Neural crest cell (in vitro differentiated cells): ENCODE measurements at places on chromosomes 1 and 21. TPM values are rescaled to one million over a fixed set of nuclear protein-coding genes. Genes with fewer than 3 reads are reported as not detected.

GRCh38 chr1:225572422-225572821, 80.5 kb downstream of the ENAH start:
- no peak for DNase-seq

DNA sequence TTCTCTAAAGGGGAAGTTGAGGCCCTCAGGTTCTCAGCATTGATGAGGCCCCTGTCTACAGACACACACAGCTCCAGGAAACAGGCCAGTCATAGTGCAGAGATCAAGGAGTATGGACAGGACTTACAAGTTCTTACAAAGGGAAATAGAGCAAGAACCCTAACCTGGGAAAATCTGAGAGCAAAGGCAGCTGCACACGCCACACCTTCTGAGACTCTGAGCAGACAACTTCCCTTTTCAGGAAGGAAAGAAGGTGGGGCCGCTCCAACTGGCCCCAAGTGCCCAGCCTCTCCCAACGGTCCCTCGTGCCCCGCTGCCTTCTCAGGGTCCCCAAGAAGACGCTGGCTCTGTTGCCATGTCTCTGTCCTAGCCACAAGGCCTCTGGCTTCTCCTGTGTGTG, 3.6 kb downstream of the NOC2L start:
- DNase-seq: no peak

- no peak for DNase-seq
Observed at GRCh38 chr1:206946261-206946660, at the start of gene PIGR. TSS of gene PIGR (minus strand) at chr1:206946466. CDS start at chr1:206940531, 5,935 bp downstream.

GRCh38 chr1:248828845-248829244, 3.1 kb upstream of the SH3BP5L start:
- DNase-seq: no peak

GRCh38 chr21:34944015-34944755, 104.9 kb downstream of the RUNX1 start:
- no peak for DNase-seq

GRCh38 chr1:36709869-36710481, 227.3 kb upstream of the CSF3R start:
- DNase-seq: no peak

DNA sequence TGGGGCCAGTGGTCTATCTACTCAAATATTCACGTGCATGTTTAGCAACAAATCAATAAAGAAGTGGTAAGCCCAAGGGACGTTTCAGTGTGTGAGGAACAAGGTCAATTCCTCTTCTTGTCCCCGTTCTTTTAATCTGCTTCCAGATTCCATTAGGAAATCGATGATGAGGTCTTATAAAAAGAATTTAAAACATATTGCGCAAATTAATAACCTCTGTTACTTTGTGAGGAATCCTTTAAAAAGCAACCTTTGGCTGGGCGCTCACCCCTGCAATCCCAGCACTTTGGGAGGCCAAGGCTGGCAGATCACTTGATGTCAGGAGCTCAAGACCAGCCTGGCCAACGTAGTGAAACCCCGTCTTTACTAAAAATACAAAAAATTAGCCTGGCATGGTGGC, 113.0 kb upstream of the TMPRSS2 start:
- no peak for DNase-seq

DNA sequence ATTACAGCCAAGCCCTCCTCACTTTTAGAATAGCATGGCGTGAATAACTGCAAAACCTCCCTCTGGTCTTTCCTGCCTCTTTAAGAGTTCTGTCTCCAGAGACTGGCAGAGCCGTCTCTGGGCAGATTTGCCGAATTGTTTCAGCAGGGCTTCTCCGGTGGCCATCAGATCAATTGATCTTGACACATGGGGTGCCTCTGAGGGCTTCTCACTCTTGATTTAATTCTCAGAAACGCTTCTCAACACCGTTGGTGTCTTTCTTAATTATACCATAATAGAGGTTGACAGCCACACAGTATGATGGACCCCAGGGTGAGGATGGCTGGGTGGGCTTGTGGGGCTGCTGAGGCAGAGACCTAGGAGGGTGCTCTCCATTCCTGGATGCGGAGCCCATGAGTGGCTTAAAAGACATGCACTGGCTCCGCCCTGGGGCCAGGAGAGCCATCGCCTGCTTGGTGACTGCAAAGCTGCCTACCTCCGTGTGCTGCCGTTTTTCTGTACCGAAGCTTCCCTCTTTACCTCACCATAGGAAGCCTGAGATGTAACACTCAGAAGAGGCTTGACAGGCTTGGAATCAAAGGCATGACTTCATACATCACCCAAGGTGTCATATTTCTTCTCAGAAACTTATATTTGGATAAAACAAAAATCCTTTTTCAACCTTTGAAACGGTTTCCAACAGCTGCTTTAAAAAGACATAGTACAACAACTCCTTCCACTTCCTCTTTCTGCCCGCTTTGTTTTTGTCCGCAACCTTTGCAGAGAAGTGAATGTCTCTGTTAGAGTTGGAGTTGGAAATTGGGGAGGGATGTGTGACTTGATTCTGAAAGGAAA, 82.9 kb downstream of the GALNT2 start:
- DNase-seq: no peak

DNA sequence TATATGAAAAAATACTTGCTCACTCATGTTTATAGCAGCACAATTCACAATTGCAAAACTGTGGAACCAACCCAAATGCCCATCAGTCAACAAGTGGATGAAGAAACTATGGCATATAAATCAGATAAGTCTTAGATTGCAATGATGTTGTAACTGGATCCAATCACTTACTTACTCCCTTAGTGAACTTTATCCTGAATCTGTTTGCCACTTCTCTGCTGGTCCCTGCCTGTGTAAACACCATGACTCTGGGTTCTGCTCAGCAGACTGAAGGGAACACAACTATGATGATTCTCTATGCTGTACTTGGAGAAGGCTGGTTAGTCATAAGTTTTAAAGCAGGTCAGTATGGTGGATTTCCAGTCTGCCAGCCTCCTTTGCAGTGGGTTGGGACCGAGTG, 391.2 kb downstream of the RWDD3 start:
- no peak for DNase-seq

DNA sequence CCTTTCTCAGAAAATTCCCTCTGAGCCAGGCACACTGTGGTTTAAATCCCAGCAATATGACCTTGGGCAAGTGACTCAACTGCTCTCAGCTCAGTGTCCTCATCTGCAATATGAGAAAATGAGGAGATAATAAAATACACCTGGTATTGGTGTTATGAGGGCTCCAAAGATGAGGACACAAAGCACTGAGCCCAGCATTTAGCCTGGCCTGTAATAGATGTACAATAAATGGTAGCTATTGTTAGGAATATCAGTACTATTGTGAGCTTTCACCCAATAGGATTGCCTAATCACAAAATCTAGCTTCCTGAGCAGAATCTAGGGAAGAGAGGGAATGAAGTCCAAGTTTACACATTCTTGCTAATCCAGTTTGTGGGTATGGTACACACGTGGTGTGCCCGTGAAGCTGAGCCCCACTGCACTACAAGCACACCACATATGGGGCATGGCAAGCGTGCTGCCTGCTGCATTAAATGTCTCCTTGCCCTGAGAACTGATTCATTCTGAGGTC, 24.3 kb upstream of the SLC30A1 start:
- DNase-seq: no peak

DNA sequence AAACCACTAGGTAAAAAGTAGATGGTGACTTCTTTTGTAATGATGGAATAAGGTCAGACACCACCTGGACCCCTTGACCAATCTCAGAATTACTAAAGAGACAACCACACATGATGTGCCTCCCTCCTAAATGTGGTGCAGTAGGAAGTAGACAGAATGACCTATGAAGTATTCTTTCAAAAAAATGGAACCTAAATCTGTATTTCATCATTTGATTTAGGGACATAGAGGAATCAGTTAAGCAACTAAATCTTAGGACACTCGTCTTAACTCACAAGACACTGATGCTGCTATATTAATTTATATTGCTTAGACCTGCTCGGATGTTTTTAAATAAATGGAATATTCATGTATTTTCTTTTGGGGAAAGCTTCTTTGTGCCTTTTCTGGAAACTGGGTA, 80.9 kb upstream of the IRF2BP2 start:
- DNase-seq: no peak

DNA sequence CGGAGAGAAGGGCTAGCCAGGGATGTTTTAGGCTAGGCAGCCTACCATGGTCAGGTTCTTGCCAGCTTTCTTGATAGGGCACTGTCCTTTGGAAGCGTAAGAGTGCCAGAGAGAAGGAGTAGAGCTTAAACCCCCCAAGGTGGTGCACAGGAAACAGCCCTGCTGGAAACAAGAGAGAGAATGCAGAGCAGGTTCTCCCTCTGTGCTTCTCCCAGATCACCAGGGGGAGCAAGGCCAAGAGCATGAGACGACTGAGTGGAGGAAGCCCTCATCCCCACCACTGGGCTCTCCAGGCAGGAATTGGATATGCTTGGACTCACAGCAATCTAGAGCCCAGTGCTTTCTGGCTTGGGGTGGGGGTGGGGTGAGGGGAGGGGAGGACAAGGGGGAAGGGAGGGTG, 49.8 kb downstream of the ATP2B4 start:
- DNase-seq: no peak

- DNase-seq: no peak
Observed at GRCh38 chr1:189117072-189117770, 1360.4 kb downstream of the BRINP3 start.

DNA sequence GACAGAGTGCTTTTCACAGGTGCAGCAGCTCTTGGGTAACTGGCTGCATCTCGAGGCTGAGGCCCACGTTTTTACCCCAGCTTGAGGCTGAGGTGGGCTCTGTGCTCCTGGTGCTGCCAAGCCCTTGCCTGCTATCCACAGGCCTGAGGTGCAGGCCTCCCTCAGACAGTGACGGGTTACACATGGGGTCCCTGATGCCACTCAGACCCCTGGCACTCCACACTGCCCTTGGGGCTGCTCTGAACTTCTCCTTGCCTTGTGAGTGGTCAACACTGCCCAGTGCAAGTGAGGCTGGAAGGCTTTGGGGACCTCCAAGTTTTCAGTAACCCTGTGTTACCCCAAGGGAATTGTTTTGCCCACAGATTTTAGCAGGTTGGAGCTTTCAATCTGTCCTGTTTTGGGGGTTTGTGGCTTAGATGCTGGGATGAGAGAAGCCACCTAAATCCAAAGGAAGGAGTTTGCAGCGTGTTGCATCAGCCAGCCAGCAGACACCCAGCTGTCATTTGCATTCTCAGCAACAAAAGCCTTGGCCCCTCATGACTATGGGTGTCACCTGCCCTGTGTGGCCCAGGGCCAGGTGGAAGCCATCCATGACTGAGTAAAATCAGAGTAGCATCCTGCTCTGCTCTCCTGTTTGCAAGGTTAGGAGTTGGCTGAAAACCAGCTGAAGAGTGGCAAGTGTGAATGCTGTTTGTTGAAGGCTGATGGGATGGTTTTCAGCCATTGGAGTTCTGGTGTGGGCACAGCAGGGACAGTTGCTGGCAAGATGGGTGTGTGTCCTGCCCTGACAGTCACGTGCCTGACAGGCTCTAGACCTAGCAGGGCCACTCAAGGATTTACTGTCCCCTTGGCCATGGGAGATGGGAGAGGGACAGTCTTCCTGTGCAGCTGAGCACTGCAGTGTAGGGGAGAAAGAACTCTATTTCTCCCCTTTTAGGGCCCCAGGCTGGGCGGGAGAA, 3.2 kb downstream of the RNF187 start:
- DNase-seq: no peak

DNA sequence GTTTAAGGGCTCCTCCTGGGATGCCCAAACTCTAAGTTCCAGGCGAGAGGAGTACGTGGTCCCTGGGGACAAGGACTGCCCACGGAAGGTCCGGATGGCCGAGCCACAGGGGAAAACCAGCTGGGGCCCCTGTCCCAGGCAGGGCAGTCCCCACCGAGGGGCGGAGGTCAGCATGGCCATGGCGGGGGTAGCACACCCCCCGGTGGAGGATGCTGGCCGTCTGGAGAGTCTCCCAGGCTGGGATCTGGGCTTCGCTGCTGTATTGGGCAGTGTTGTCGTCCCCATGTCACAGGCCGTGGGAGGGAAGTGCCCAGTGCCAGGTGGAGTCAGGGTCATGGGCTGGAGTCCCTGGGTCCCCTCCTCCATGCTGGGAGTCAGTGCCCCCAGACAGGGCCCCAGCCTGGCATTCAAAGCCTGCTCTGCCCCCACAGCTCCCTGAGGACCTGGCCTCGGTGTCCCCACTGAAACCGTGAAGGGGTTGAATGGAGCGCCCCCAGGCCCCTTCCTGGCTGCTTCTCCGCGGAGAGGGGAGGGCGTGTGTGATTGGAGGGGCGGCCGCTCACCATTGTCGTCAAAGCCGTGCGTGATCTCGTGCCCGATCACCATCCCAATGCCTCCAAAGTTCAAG, 6.8 kb downstream of the PRXL2B start:
- no peak for DNase-seq

- DNase-seq: no peak
Observed at GRCh38 chr1:15882665-15883064, 35.2 kb downstream of the SPEN start.

DNA sequence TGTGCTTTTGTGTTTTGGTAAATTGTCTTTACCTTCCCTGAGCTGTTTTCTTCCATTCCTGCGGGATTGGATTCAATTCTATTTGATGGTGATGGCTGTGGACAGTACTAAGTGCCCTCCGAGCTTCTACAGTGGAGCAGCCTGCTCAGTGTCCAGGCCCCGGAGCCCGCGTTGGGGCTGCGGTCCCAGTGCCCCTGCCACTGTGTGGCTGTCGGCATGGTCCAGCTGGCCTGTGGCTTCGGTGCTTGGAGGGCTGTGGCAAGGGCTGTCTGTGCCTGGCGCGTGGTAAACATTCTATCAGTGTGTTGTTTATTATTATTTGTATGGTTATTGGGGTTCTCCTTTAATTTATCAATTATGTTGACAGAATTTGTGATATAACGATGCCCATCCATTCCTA, 109.1 kb upstream of the COL6A1 start:
- DNase-seq: no peak

DNA sequence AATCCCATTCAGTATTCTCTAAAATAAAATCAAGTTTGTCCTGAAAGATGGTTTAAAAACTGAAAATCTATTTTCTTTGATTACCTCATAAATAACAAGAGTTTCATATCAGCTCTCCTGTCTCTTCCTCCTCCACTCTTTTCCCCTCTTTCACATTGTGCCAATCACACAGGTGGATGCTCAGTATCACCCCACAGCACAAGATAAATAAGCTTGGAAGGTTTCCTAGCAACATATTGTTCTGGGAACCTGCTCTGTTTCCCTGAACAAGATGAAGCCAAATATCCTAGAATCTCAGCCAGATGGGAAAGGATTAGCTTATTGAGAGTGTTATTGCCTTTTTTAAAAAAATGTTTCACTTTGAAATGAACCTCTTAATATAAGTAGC, 45.7 kb upstream of the CACYBP start:
- no peak for DNase-seq

- DNase-seq: no peak
Observed at GRCh38 chr1:24416666-24417391, 1.2 kb downstream of the NIPAL3 start.

- no peak for DNase-seq
Observed at GRCh38 chr1:221470000-221470698, 271.7 kb downstream of the DUSP10 start.

TDRD5 gene
- total RNA-seq: not detected in 2 replicates

KIAA1614 gene
- total RNA-seq: 2.1 and 3.2 TPM in 2 replicates

PTBP2 gene
- total RNA-seq: 75.4 and 75.5 TPM in 2 replicates

ADGRL4 gene
- total RNA-seq: 0.75 and 0.98 TPM in 2 replicates

DAB1 gene
- 14.0 and 16.5 TPM in 2 replicates for total RNA-seq

GUCA2A gene
- total RNA-seq: not detected in 2 replicates
